ENCODE measurements at places on chromosomes 5 and 9. TPM values are rescaled to one million over a fixed set of nuclear protein-coding genes. Genes with fewer than 3 reads are reported as not detected.

Gene CPEB4
- 52.5 TPM for total RNA-seq

Gene APBA1
- 4.6 TPM for total RNA-seq

Gene KIF12
- 4.7 TPM for total RNA-seq

Gene KYAT1
- total RNA-seq = 4.6 TPM

Gene ADAMTS2
- 45.5 TPM for total RNA-seq

Gene INSL4
- total RNA-seq = not detected

Gene PRUNE2
- 10.6 TPM for total RNA-seq

Gene NEUROG1
- not detected for total RNA-seq

Gene GDF9
- total RNA-seq = 0.37 TPM

Gene GABBR2
- 0.40 TPM for total RNA-seq

Gene MYORG
- total RNA-seq = 6.6 TPM

Gene C1QTNF3
- total RNA-seq = 20.3 TPM

Gene MYOZ3
- total RNA-seq = 0.55 TPM

All from lung (tissue), 17 donors.